ENCODE measurements at places on chromosomes 4 and X. TPM values are rescaled to one million over a fixed set of nuclear protein-coding genes. Genes with fewer than 3 reads are reported as not detected.
A peak's percentile ranks its signal among the peaks of the same experiment; 100 is the strongest.

The ABRAXAS1 gene
- 7.8 TPM for total RNA-seq

The HS6ST2 gene
- not detected for total RNA-seq

The HSD17B13 gene
- total RNA-seq: not detected

The ZNF185 gene
- total RNA-seq: 9.8 TPM

The BEND4 gene
- not detected for total RNA-seq

- H3K4me1 ChIP-seq: peaks cover 7% of the 10 kb centered on the region
- peak; percentile 24 for DNase-seq
- H3K4me3 ChIP-seq: no peak overlapping the region
These were observed 61.3 kb downstream of the CENPC start for GRCh38 chr4:67483868-67484602.

- H3K4me3 ChIP-seq: no peak overlapping the region
- peaks cover 11% of the 10 kb centered on the region for H3K4me1 ChIP-seq
- no peaks in the 10 kb centered on the region for H3K27me3 ChIP-seq
- H3K36me3 ChIP-seq: peaks cover 10% of the 10 kb centered on the region
These were observed 66.3 kb downstream of the TSC22D3 start for GRCh38 chrX:107709266-107709806.

- no peak overlapping the region for H3K27ac ChIP-seq
- no peaks in the 10 kb centered on the region for H3K27me3 ChIP-seq
- peak; percentile 64 for DNase-seq
- H3K36me3 ChIP-seq: no peaks in the 10 kb centered on the region
These were observed 64.1 kb downstream of the QDPR start for GRCh38 chr4:17447675-17448298.

- DNase-seq: peak; percentile 57
- no peak within 1 kb of the TSS for H3K4me3 ChIP-seq
- no peaks in the 10 kb centered on the region for H3K36me3 ChIP-seq
- no peaks in the 10 kb centered on the region for H3K27me3 ChIP-seq
- peaks cover 5% of the 10 kb centered on the region for H3K4me1 ChIP-seq
- no peak within 1 kb of the TSS for H3K27ac ChIP-seq
These were observed at the start of gene ASB9 for GRCh38 chrX:15269618-15270521. ASB9 (minus strand) TSS chrX:15270083; CDS start chrX:15269874, 209 bp downstream.

GRCh38 chrX:74351760-74352159 is 47.8 kb downstream of the ZCCHC13 start:
- peak; percentile 43 for DNase-seq
- H3K4me1 ChIP-seq: peaks cover 25% of the 10 kb centered on the region
- H3K27ac ChIP-seq: peak overlapping the region; percentile 17
- H3K4me3 ChIP-seq: peak overlapping the region; percentile 4
- no peaks in the 10 kb centered on the region for H3K36me3 ChIP-seq
- H3K27me3 ChIP-seq: no peaks in the 10 kb centered on the region

GRCh38 chrX:84044051-84044450 is 143.9 kb downstream of the RPS6KA6 start:
- H3K4me1 ChIP-seq: no peaks in the 10 kb centered on the region
- H3K4me3 ChIP-seq: no peak overlapping the region
